ENCODE measurements at places on chromosomes 1 and 21. TPM values are rescaled to one million over a fixed set of nuclear protein-coding genes. Genes with fewer than 3 reads are reported as not detected.

DNA sequence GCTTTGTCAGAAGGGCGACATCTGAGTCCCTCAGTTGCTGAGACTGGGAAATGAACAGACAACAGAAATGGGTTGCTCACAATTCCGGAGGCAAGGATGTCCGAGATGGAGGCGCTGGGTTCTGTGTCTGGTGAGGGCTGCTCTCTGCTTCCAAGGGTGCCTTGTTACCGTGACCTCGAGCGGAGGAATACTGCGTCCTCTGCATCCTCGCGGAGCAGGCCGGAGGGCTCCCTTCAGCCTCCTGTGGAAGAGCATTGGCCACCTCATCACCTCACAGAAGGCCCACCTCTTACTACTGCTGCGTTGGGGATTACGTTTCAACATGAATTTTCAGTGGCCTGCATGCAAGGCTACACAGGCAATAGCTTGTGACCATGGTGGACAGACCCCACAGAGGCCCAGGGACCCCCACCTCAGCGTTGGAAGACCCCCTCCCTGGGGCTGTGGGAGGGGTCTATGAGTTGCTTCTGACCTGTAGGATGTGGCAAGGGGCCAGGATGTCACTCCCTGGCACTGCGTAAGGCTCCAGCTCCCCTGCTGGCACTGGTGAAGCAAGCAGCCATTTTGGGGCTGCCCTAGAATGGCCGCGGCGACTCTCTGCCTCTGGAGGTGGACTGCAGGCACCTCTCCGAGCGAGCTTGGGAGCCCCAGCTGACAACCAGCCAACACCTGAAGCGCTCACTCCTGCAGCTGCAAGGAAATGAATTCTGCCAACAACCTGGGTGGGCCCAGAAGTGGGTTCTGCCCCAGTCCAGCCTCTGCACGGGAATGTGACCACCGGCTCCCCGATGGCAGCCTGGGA is 36.3 kb upstream of the COL6A1 start:
- H3K27ac ChIP-seq = no peak overlapping the region
- no peaks in the 10 kb centered on the region for H3K27me3 ChIP-seq
- no peaks in the 10 kb centered on the region for H3K4me1 ChIP-seq
- no peak for DNase-seq
- no peaks in the 10 kb centered on the region for H3K36me3 ChIP-seq

- no peak for DNase-seq
- H3K36me3 ChIP-seq = no peaks in the 10 kb centered on the region
- peaks cover 3% of the 10 kb centered on the region for H3K27me3 ChIP-seq
- H3K27ac ChIP-seq = no peak overlapping the region
Measured at GRCh38 chr1:17183388-17184160, 21.4 kb upstream of the PADI1 start.

DIO1 gene
- total RNA-seq = not detected

TRIM45 gene
- 0.27 TPM for total RNA-seq

DNA sequence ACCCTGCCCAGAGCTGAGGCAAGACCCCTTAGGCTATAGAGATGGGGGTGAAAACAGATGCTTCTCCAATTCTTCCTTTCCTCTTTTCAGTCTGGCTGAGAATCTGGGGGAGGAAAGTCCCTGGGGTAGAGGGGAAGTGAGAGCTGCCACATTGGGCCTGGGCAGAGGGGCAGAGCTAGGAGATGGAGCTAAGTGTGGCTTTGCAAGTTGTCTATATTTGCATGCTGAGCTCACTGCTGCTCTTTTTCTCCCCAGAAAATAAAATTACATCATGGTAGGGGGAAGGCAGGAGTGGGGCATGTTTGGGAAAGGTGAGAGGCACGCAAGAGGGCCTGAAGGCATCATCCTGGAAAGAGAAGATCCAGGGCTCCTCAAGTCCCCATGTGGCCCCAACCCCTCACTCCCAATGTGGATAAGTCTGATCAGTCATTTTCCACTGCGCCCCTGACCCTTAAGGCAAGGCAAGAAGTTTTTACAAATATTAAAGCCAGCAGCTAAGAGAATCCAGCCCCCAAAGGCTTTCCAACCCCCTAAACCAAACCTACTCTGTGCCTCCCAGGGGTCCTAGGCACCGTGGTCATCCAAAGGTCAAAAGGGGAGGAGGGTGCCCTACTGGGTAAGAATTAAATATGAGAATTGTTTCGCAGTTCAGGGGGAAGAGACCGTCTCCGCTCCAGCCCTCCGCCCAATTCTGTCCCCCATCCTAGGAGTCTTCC is 500 bp upstream of the PEA15 start:
- peaks cover 41% of the 10 kb centered on the region for H3K4me1 ChIP-seq
- DNase-seq = peak; percentile 20
- peak overlapping the region; percentile 82 for H3K4me3 ChIP-seq
- peak overlapping the region; percentile 82 for H3K27ac ChIP-seq
- no peaks in the 10 kb centered on the region for H3K27me3 ChIP-seq
- peaks cover 10% of the 10 kb centered on the region for H3K36me3 ChIP-seq

GRCh38 chr1:116491700-116492357 is 79.0 kb downstream of the CD58 start:
- H3K27me3 ChIP-seq = no peaks in the 10 kb centered on the region
- no peak for DNase-seq
- peaks cover 9% of the 10 kb centered on the region for H3K4me1 ChIP-seq
- no peak overlapping the region for H3K27ac ChIP-seq
- no peak overlapping the region for H3K4me3 ChIP-seq

- H3K4me3 ChIP-seq = no peak overlapping the region
- no peak for DNase-seq
- no peaks in the 10 kb centered on the region for H3K27me3 ChIP-seq
- peaks cover 32% of the 10 kb centered on the region for H3K36me3 ChIP-seq
- peak overlapping the region; percentile 51 for H3K27ac ChIP-seq
- peaks cover 34% of the 10 kb centered on the region for H3K4me1 ChIP-seq
Measured at GRCh38 chr1:161172349-161172748, 5.0 kb downstream of the B4GALT3 start.

DNA sequence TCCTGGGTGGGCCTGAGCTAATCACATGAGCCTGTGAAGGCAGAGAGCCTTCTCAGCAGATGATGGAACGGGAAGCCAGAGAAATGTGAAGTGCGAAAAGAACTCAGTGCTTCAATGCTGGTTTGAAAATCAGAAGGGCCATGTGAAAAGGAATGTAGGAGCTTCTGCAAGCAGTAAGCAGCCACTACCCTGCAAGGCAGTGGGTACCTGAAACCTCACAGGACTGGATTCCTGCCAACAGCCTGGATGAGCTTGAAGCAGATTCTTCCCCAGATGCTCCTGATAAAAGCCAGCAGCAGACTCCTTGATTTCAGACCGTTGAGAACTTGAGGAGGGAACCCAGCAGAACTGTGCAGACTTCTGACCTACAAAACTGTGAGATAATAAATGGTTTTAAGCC is 158.6 kb downstream of the SYT2 start:
- H3K4me3 ChIP-seq = no peak overlapping the region
- no peaks in the 10 kb centered on the region for H3K36me3 ChIP-seq
- H3K4me1 ChIP-seq = peaks cover 4% of the 10 kb centered on the region
- no peak overlapping the region for H3K27ac ChIP-seq
- DNase-seq = no peak

ANKRD35 gene
- 0.59 TPM for total RNA-seq

DNA sequence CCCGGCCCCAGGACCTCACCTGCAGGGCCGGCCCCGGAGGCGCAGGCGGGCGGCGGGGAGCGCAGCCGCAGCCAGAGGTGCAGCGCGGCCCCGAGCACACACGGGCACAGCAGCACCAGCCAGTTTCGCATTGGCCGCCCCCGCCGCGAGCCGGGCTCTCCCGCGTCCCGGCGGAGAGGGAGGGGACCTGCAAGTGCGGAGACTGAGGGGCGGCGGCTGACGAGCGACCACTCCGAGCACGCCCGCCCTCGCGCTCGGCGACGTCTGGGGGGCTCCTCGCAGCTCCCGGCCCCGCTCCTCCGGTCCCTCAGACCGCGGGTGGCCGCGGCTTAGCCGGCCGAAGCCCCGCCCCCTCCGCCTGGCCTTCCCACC is at the start of gene B3GALNT2:
Gene B3GALNT2, minus strand, starts transcription at position 331 of the 372 bp plus-strand sequence. Its CDS starts 200 bp downstream, at position 131.
- no peak for DNase-seq
- H3K36me3 ChIP-seq = peaks cover 1% of the 10 kb centered on the region
- peaks cover 30% of the 10 kb centered on the region for H3K4me1 ChIP-seq
- peak within 1 kb of the TSS; percentile 98 for H3K27ac ChIP-seq
- peak within 1 kb of the TSS; percentile 89 for H3K4me3 ChIP-seq

DNA sequence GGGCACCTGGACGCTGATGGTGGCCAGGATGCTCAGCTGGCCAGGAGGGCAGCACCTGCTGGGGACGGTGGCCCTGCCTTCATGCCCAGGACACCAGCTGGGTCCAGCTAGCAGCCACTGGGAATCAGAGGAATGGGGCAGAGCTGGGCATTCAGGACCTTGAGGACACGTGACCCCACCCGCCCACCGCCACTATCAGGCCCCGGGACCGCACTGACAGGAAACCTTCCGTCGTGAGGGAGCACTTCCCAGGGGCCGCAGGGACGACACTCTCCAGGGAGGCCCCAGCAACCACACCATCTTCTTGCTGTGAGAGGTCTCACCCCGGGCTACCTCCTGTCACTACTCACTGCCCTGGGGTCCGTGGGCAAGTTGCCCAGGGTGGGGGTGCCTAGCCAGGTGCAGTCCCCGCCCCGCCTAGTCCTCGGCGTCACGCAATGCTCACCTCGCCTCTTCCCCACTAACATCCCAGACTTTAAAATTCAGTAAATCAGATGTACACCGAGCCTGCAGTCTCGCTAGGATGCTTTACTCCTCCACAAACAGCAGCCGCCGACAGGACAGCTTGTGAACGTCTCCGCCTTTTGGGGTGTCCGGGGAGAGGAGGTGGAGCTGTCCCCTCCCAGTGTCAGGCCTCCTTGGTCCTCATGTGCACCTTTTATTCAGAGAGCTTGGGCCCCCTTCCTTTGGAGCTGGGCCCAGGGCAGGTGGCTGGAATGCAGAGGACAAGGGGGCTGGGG is 4.9 kb downstream of the VWA1 start:
- H3K27me3 ChIP-seq = peaks cover 13% of the 10 kb centered on the region
- no peaks in the 10 kb centered on the region for H3K36me3 ChIP-seq
- DNase-seq = no peak
- no peak overlapping the region for H3K4me3 ChIP-seq
- no peak overlapping the region for H3K27ac ChIP-seq

DNA sequence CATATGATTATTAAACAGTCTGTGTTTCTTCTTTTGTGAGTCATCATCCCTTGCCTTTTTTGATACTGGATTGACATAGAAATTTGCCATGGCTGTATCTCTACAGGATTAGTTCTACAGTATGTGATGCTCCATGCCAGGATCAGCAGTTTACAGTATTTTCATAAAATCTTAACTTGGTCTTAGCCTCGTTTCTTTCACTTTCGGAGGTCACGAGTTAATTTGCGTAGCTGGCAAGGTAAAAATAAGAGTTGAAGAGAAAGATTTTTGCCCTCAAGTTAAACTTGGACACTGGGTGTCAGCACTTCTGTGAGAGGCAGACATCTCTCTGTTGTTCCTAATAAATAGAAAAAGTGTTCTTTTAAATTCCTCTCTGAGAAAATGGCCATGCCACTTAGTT is 79.1 kb downstream of the CACNA1E start:
- no peak overlapping the region for H3K27ac ChIP-seq
- H3K27me3 ChIP-seq = peaks cover 13% of the 10 kb centered on the region
- H3K4me3 ChIP-seq = no peak overlapping the region
- DNase-seq = no peak

Measured in activated CD8-positive, alpha-beta T cell treated with anti-CD3 and anti-CD28 coated beads for 36 hours (primary cell).